Melanocyte of skin (primary cell): ENCODE measurements at places on chromosomes 5 and 9. TPM values are rescaled to one million over a fixed set of nuclear protein-coding genes. Genes with fewer than 3 reads are reported as not detected.

GABRG2 gene
- not detected in 2 replicates for total RNA-seq

ADRA1B gene
- total RNA-seq: 5.8 and 9.3 TPM in 2 replicates

CAMK4 gene
- total RNA-seq: under 0.01 and 0.36 TPM in 2 replicates

SLC36A2 gene
- total RNA-seq: not detected in 2 replicates

TRIM41 gene
- total RNA-seq: 7.6 and 14.2 TPM in 2 replicates

GARIN3 gene
- total RNA-seq: not detected in 2 replicates
